ENCODE measurements at places on chromosomes 6 and 20. TPM values are rescaled to one million over a fixed set of nuclear protein-coding genes. Genes with fewer than 3 reads are reported as not detected.

GRCh38 chr6:47434372-47435253 lies 43.0 kb upstream of the CD2AP start:
- DNase-seq, result no peak

DNA sequence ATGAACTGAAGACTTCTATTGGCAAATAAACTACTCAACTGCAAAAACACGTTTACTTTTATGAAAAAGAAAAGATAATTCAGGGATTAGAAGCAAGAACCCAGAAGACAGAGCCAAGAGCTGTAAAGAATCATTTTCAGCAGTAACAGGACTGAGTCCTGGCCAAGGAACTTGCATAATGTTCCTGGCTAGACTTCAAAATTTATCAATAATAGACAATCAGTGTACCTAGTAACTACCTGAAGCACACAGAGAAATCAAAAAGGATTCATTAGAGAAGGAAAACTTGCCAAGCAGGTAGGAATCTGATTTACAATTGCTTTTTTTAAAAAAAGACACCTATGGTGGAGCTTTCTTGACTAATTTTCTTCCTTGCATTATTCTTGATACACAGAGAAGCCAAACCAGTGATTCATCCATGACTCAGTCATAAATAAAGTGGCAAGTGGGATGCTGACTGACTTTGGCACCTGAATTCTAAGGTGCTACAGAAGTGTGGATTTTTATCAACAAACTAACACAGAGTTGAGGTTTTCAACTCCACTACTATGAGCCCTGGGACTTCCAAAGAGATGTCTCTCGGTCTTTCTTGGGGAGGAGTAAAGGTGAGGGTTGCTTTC lies 281.3 kb downstream of the BMP7 start:
- no peak for DNase-seq

DNA sequence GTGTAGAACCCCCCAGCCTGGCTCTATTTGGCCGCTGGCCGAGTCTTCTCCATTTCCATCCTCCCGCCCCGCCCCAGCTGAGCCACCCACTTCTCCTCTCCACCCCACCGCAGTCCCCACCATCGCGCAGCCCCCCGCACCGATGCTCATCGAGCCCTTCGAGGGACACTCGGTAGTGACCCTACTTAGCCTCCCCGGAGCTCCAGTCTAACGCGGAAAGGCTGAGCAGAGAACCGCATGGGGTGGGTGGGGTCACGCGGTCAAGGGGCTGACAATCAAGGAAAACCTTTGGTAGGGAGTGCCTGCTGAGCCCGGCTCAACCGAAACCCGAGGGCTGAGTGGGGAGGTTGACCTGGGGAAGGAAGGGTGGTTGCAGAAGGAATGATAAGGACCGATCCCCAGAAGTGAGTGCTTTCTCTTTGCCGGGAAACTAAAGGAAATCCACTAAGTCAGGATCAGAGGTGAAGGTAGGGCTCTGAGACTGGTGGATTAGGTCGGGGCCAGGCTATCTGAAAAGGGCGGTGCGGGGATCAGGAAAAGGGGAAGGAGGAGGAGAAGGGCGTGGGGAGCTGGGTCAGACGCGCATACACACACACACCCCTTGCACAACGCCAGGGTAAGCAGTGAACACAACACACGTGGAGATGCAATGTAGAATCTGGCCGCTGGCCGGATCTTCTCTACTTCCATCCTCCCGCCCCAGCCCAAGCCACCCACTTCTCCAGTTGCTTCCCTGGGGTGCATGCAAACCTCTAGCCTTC lies 49.8 kb downstream of the CPXM1 start:
- DNase-seq, result peak; percentile 82

GRCh38 chr6:137352859-137353258 lies 133.7 kb upstream of the IFNGR1 start:
- no peak for DNase-seq

DNA sequence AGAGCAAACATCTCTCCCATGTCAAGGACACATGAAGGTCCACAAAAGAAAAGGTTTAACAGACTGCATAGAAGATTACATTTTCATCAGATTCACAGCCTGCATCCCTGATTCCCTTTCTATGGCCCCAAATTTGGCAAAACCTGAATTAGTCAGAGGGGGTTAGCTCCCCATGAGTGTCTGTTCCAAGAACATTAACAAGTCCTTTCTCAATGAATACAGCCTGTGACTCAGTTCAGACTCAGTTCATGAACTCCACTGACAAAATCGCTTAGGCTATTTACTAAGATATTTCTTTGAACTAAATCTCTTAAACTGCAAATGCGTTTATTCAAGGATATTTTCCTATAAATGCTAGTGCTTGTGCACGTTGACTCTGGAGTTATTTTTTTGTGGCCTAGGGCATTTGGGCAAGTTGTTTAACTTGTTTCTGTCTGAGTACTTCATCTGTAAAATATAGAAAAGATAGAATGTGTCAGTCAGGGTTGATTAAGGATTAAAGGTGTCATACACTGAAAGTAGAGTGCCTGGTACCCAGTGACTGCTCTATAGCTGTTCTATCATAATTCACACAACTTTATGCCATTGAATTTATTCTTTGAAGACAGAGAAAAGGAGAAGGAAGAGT lies 422.6 kb downstream of the HTR1B start:
- DNase-seq, result no peak

- no peak for DNase-seq
These were observed 763 bp downstream of the ZKSCAN8 start for GRCh38 chr6:28142446-28142845.

DNA sequence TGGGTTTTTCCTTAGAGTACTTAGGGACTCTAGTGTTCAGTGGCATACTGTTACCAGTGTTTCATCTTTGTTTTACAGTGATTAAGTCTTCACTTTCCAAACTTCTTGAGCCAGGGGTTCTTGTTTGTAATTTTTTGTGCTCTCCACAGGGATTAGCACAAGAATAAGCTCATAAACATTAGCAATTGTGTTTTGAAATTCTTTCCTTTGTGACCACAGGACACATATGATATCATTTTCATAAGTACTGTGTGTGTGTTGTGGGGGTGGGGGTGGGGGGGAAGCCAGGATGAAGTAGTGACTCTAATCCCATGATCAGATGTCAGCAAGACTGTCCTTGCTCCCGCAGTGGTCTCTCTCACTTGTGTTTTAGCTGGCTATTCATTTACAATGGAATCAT lies 101.5 kb upstream of the SCP2D1 start:
- DNase-seq, result no peak

DNA sequence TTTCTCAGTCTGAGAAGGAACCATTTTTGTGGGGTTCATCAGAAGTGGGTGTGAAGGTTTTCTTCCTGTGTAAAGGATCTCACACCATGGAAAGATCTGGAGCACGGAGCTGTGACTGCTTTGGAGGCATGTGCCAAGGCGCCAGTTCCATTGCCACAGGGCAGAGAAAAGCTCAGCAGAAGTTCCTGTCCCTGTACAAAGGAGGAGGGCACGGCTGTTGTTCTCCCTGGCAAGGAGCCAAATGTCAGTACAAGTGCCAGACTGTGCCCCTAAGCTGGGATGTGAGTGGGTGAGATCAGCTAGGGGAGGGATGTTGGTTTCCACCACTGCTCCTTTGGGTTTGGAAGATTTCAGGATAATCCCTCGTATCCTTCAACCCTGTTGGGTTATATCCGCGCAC lies 117.3 kb downstream of the CRYBG1 start:
- no peak for DNase-seq

- DNase-seq, result no peak
These were observed 132.3 kb downstream of the CEP57L1 start for GRCh38 chr6:109227646-109228045.

GRCh38 chr6:142944124-142945048 lies 590 bp downstream of the HIVEP2 start:
- peak; percentile 89 for DNase-seq

DNA sequence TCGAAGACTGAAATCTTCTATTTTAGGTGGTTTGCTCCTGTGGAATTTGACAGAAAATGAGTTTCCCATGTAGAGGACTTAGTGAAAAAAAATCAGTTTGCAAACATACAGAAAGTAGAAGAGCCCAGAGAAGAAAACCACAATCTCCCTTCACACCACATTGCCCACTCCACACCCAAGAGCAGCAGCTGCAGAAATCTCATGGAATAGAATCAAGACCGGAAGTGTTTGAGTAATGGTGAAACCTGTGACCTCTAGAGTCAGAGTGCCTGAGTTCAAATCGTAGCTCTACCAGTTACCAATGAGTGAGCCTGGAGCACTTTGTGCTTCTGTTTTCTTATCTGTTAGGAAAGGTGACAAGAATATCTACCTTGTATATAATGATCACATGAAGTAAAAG lies 4.6 kb downstream of the SIRPG start:
- no peak for DNase-seq

GRCh38 chr6:148747471-148748165 lies 788 bp downstream of the UST start:
- peak; percentile 83 for DNase-seq

- DNase-seq, result no peak
These were observed 145.0 kb downstream of the LRRC1 start for GRCh38 chr6:53939830-53940229.

GRCh38 chr6:125095580-125096301 lies 57.8 kb upstream of the TPD52L1 start:
- no peak for DNase-seq

- no peak for DNase-seq
These were observed 70.4 kb upstream of the XRN2 start for GRCh38 chr20:21232546-21233280.

GRCh38 chr6:159082039-159082815 lies 37.4 kb upstream of the TAGAP start:
- no peak for DNase-seq

DNA sequence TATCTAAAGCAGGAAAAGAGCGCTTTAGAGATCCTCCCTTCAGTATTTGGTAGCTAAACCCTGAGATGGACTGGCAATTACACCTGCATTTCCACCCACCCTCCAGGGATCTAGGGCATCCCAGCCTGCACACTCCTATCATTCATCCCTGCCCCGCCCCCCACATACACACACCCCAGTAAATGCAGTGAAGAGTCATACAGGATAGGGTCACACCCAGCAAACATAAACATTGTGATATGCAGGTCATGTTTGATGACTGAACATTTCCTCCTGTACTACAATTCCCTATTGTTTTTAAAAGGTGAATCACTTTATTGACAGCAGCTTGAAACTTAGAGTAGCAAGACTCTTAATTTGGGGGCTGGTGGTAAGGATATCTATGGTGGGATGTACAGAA lies 112.9 kb downstream of the FOXO3 start:
- DNase-seq, result no peak

- no peak for DNase-seq
These were observed 606.0 kb upstream of the HTR1E start for GRCh38 chr6:86331265-86331840.

DNA sequence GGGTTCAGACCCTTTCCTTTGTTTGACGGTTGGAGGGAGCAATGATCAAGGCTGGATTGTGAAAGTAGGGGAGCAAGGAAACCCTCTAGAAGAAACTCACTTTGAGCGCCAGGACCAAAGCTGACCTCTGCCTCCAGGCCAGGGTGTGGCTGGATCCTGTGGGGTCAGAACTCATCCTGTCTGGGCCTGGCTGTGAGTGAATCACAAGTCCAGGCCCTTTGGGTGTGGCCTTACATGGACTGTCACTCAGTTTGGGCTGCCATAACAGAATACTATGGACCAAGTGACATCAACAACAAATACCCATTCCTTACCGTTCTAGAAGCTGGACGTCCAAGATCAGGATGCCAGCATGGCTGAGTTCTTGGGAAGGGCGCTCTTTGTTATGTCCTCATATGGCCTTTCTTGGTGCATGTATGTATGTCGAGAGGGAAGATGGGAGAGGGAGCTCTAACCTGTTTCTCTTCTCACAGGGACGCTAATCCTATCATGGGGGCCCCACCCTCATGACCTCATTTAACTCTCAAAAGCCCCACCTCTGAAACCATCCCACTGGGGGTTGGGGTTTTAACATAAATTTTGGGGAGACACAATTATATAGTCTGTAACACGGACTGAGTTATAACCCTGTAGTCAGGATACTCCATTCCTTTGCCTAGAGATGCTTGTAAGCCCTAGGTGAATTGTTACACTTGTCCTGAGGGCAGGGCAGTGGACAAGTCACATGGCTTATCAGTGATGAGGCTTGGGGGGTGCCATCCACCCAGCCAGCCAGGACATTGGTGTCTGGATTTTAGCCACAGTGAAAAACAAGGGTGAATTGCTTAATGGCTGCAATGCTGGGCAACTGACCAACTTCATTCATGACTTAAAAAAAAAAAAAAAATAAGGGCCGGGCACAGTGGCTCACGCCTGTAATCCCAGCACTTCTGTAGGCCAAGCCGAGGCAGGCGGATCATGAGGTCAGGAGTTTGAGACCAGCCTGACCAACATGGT lies 80.0 kb downstream of the TRMT11 start:
- DNase-seq, result no peak

DNA sequence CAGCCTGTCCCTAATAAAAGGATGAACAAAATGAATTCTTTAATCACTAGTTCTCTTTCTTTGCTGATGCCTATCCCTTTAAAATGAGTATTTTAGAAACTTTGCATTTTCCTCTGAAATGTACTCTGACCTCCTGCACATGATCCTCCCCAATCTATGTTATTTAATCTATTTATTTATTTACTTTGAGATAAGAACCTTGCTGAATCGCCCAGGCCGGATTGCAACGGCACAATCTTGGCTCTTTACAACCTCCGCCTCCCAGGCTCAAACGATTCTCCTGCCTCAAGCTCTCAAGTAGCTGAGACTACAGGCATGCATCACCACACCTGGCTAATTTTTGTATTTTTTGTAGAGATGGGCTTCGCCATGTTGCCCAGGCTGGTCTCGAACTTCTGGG lies 27.9 kb downstream of the ADTRP start:
- no peak for DNase-seq

GRCh38 chr20:1184638-1185315 lies at the start of gene TMEM74B:
Gene TMEM74B, minus strand, starts transcription at chr20:1184981. Its CDS starts 1,180 bp downstream, at chr20:1183801.
- no peak for DNase-seq

DNA sequence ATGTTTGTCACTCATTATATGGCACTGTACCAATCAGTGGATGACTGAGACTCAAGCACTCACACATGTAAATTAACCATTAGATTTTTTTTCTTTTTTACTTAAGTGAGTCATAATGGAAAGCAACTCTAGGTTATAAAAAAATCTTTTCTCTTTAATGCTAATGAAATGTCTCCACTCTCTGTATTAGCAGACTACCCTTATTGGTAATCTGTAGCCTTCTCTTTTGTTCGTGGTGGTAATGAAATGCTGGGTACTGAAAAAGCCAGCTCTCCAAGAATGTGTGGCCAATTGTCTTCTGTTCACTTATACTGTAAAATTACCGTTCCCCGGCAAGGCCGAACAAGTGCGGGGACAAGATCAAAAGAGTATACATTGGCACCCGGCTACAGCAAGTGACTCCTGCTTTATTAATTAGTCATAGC lies 69.0 kb downstream of the AFG1L start:
- DNase-seq, result no peak

DNA sequence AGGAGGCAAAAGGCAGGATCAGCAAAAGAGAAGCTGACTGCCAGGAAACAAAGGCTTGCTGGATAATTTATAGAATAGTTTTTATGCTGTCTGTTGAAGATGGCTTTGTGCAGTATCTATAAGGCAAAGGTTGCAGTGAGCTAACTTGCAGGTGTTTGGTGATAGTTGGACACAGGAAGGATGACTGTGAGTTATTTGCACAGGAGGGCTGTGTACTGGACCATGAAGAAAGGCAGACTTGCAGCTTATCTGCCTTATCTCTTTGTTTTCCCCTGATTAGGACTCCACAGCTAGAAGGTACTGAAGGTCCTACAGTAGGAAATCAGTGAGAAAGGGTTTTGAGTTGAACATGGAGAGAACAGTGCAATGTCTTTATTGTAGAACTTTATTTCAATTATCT lies 2.1 kb downstream of the BTN1A1 start:
- no peak for DNase-seq

AP5S1 gene
- 13.1 TPM for total RNA-seq

INSM1 gene
- total RNA-seq, result not detected

TCF15 gene
- total RNA-seq, result 0.43 TPM

WFDC10A gene
- total RNA-seq, result not detected

TINAG gene
- not detected for total RNA-seq

TULP1 gene
- not detected for total RNA-seq

Measured in upper lobe of right lung (tissue), 1 donor.